ENCODE measurements at places on chromosomes 2 and 18.

GRCh38 chr18:59220164-59220783 is 316 bp downstream of the GRP start:
- no peak for DNase-seq

GRCh38 chr18:24656551-24657443 is 196.4 kb downstream of the HRH4 start:
- no peak for DNase-seq

DNA sequence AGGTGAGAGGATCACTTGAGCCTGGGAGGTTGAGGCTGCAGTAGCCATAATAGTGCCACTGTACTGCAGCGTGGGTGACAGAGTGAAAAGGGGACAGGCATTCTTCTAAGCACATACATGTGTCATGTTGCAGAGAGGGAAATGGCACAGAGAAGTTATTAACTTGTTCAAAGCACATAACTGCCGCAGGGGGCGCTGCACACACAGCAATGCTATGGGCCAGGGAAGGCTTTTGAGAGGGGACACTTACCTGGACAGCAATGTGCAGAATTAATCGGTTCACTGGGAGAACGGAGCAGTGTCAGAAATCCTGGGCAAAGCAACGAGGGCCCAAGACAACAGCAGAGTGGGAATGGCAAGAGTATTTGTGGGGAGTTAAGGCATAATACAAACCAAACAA is 2.4 kb downstream of the SCYGR8 start:
- DNase-seq = no peak

GRCh38 chr2:68287580-68288441 is 31.9 kb downstream of the CNRIP1 start:
- DNase-seq = no peak

GRCh38 chr2:237223201-237223861 is 137.6 kb downstream of the COPS8 start:
- peak; percentile 38 for DNase-seq

DNA sequence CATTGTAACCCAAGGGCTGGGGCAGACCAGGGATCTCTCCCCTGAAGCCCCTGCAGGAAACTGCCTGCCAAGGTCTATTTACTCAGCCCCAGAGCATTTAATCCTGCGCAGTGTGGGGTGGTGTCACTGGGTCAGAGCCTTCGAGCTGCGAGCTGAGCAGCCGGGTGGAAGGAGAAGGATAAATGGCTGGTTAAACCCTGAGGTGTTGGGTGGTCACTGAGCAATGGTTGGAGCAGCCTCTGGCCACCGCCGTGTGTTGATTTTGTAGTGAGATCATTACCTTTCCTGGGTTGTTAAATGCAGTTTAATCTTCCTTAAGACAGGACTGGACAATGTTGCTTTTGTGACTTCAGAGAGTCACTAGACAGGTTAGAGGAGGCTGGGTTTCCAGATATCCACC is 98.1 kb downstream of the SETBP1 start:
- no peak for DNase-seq

DNA sequence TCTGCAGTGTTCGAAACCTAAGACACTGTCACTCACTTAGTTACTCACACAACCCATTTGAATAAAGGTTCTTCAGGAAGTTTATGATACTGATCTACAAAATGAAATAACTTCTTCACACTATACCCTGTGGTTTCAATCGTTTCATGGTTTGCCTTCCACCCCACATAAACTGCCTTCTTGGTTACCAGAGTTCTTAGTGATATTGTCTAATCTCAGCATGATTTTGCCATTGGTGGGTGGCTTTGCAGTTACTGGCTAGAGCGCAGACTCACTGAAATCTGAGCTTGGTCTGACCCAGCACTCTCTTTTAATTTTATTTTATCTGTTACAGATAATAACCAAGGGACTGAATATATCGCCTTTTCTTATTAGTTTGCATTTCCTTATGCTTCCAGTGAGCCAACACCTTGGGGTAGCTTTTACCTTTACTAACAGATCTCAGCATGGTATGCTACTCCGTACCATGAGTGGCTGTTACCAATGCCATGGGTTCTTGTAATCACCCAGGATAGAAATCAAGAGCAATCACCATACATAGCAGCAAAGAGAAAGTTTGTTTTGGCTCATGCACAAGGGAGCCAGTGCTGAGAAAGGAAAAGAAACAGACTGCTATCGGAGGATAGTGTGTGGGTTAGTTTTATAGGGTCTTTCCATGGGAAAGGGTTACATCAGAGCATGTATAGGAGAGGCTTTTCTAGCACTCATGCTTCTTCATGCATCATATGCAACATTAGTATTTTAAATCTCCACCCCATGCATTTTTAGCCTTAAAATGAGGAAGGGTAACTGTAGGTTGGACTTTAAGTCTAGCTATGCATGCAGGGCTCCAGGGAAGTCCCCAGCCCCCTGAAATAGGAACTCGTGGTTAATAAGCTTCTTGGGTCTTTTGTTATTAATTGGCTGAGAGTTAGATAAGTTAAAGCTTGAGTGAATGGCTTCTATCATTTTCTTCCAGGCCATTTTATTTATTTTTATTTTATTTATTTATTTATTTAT is 33.3 kb downstream of the ANXA4 start:
- DNase-seq = no peak

- DNase-seq = no peak
These were observed 7.5 kb downstream of the MAP4K4 start for GRCh38 chr2:101704816-101705578.

- no peak for DNase-seq
These were observed 97.3 kb downstream of the FMNL2 start for GRCh38 chr2:152432206-152432653.

GRCh38 chr2:147739508-147739907 is 105.3 kb upstream of the ACVR2A start:
- DNase-seq = no peak

- no peak for DNase-seq
These were observed 1.5 kb downstream of the GIGYF2 start for GRCh38 chr2:232698556-232699091.

DNA sequence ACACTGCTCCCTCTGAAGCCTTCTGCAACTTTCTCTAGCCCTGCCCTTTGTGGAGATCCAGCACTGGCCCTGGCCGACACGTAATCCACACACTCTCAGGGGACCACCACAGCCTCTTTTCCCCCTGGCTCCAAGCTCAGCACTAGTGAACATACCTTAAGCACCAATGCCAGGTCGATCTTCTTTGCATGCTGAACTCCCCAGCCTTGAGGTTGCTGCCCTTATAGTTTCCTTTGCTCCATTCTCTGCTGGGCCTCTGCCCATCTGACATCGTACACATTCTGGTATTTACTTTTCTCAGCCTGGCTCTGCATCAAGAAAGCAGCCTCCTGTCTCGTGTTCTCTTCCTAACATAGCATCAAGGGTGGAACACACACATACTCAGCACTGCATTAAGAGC is 361.5 kb downstream of the LPIN1 start:
- DNase-seq = no peak

- DNase-seq = no peak
These were observed 118.0 kb upstream of the MSTN start for GRCh38 chr2:190180313-190181122.

DNA sequence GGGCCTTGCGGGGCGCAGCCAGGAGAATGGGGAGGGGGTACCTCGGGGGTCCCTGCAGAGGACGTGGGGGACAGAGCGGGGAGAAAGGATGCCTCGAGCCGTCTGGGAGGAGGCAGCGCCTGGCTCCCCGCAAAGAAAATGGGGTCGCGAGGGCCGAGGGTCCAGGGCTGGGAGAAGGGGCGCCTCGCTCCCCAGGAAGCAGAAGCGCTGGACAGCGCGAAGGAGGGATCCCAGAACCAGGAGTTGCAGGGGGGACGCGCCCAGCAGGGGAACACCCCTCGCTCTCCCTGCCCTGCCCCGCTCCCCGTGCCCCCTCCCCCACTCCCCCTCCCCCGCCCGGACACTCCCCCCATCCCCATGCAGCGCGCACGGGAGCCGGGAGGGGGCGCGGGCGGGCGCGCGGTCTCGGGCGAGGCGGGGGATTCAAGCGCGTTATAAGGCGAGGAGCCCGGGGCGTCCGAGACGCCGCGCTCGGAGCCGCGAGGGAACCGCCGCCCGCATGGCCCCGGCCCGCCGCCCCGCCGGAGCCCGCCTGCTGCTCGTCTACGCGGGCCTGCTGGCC is at the start of gene ERFE:
Gene ERFE (plus strand): TSS at position 462 of the 562 bp plus-strand sequence. CDS start 38 bp downstream, at position 500.
- DNase-seq = no peak

- no peak for DNase-seq
These were observed 127.8 kb upstream of the RGPD4 start for GRCh38 chr2:107698861-107699260.

DNA sequence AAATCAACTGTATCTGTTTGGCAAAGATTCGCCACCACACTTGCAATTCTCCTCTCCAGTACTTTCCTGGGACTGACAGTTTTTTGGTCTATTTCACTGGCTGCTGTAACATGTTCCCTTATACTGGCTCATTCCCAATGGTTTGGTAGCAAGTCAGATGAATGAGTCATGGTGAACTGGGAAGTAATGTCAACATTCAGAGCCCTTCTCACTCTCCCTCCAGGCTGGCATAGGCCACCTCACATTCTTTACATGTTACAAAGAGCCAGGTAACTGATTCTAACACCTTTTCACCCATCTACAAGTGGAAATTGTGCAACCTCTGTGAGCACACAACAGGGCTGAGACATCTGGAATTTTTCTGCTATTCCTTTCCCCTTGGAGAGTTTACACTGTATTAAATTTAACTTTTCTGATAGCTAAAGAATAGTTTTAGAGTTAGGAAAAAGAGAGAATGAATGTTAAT is 111.3 kb upstream of the TLK1 start:
- peak; percentile 25 for DNase-seq

DNA sequence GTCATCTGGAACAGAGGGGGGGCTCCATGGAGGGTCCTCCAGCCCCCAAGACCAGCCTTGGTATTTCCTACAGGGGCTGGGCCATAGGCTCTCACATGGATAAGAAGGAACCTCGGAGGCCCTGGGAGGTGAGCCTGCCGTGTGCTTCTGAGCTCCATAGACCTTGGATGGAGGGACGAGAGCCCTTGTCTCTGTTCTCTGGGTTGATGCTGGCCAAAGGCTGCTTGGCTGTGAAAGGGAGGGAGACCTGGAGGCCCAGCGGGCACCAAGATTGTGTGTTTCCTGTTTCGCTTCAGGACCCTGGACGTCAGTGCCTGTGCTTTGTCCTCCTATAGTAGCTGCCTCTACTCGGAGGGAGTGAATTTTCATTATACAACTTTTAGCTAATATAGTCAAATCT is 20.8 kb downstream of the CABLES1 start:
- DNase-seq = no peak

DNA sequence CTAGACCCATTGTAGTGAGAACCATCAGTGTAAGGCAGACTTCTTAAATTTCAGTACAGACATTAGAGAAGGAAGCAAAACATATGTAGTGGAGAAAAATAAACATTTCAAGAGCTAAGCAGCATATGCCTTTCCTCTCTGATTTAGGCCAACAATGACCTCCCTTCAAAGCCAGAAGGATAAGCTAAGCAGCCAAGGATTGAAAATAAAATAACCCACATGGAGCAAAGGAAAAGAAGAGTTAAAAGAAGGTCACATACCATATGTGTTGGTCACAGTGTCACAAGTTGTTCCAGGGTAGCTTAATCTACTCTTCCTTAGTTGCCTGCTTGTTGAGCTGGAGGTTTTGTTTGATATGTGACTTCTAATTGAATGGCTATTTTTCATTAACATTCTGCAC is 15.6 kb upstream of the LAMA1 start:
- no peak for DNase-seq

DNA sequence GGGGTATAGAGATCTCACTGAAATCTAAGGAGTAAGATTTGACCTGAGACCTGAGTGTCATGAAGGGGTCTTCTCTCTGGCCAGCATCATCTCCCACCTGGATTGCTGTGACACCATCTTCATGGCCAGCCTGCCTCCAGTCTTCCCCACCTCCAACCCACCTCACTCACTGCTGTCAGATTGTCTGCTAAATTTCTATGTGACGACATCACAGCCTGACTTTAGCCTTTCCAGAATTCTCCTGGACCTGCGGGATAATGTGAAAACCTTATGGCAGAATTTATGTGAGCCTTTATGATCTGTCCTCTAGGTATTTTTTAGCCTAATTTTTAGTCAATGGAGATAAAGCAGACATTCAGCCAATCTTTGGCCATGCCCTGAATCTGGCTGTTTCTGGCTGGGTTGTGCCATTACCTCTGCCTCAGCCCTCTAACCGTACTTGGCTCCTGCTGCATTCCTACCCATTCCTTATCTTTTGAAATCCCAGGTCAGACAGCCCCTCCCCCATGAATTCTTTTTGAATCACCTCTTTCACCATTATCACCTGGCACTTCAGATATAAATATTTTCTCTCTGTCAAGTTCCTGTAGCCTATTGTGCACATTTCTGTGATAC is 66.4 kb upstream of the MMADHC start:
- no peak for DNase-seq

- DNase-seq = no peak
These were observed 156.6 kb downstream of the DTNA start for GRCh38 chr18:34866739-34867138.

DNA sequence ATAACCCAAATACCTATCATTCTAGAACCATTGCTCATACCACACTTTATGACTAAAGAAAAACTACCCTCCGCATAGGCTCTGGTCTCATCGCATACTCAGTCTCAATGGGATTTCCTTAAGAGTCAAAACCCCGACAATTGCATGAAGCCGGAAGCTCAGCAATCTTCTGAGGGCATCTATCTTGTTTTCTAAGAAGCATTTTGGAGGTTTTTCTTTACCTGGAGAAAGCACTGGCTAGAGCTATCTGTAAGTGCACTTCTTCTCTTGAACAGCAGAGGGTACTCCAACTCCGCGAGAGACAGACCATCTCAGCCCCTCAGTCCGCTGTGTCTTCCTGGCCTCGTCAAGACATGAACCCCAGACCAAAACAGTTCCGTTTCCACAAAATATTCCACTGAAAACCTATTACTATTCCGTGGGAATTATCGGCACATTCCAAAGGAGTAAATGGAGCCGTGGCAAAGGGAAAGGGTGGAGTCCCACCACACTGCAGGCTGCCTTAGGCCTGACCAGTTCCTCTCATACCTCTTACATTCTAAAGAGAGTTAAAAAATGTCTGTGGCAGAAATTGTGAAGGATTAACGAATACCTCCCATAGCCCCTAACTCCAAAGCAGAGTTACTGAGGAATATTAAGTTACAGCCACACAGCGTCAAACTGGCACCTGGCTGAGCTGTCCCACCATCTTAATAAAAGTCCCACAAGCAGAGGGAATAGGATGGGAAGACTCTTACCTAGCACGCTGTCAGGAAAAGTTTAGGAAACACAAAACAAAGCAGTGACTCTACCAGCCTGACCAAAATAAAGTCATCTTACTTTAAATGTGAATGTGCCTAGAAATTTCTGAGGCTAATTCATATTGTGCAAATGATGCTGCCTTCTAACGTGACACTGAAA is 325.6 kb upstream of the VRK2 start:
- DNase-seq = no peak

All from thoracic aorta (tissue), 2 donors.